ENCODE measurements at places on chromosomes 5 and 9.

- DNase-seq, result peak; percentile 79
Observed at GRCh38 chr5:132225165-132226032, 2.3 kb downstream of the P4HA2 start.

DNA sequence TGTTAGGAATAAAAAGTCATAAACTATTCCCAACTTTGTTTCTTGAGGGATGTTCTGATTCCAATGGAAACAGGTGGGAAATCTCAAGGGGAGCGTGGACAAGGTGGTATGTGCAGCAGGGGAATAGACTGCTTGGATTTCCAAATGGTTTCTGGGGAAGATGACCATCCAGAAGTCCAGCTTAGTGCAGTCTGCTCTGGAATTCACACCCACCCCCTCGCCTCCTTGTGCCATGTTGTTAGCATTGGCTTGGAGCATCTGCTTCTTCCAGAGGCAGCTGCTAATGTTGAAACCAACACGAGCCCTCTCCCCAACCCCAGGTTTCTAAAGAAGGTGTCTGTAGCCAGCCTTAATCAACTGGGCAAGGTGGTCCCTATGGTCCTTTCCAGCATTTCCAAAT is 90.9 kb downstream of the PDE6A start:
- no peak for DNase-seq

- DNase-seq, result peak; percentile 67
Observed at GRCh38 chr9:133687856-133688761, 50.0 kb downstream of the SARDH start.

GRCh38 chr5:146797658-146798057 is 80.9 kb downstream of the PPP2R2B start:
- DNase-seq, result no peak

DNA sequence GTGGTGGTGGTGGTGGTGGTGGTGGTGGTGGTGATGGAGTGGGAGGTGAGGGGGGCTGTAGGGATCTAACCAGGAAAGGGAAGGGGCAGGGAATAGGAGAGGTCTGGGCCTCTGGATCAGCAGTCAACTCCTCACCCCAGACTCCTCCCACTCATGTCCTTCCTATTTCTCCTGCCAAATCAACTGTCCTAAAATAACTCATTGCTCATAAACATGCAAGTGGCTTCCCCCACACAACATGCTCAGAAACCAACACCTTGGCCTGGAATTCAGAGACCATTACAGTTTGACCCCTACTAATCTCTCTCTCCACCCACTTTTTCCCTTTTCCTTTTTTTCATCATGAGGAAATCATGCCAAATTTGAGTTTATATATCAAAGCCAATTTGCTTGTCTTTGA is 8.4 kb upstream of the FSD1L start:
- no peak for DNase-seq

GRCh38 chr5:79878721-79879336 is 112.2 kb downstream of the MTX3 start:
- no peak for DNase-seq

- DNase-seq, result no peak
Observed at GRCh38 chr5:148962200-148962550, 100.7 kb downstream of the SH3TC2 start.

DNA sequence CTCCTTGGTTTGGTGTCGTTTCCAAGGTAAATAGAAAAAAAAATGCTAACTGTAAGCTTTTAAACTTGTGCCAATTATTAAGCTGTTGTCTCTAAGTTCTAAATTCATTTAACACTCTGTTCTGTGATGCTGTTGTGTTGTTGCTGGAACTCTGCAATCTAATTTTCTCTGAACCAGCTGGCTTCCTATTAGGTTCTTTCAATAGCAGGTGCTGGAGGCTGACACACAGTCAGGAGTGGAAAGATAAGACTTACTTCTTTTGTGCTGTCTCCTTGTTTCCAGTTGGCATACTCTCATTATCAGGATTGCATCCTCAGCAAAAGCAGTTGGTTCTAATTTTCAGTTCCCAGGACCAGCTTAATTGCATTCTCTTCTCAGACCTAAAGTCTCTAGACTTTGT is 1252.6 kb upstream of the NUDT12 start:
- no peak for DNase-seq

DNA sequence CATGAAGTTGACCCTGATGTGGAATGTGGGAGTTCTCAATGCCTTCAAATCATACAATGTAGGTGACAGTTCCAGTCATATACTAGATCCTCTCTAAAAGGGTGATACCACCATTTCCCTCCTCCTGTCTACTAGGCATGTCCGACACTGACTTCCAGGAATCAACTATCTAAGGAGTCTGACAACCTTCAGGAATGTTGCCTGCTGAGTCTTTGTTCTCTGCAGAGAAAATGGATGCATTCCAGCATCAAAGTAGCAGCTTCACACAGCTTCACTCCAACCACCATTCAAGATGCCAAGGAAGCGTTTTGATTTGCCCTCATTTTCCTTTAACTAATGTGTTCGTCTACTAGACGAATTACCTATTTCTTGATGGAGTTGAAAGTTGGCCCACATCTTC is 530.2 kb downstream of the EBF1 start:
- DNase-seq, result no peak

GRCh38 chr5:56575821-56576220 is 239.5 kb upstream of the MAP3K1 start:
- DNase-seq, result no peak

DNA sequence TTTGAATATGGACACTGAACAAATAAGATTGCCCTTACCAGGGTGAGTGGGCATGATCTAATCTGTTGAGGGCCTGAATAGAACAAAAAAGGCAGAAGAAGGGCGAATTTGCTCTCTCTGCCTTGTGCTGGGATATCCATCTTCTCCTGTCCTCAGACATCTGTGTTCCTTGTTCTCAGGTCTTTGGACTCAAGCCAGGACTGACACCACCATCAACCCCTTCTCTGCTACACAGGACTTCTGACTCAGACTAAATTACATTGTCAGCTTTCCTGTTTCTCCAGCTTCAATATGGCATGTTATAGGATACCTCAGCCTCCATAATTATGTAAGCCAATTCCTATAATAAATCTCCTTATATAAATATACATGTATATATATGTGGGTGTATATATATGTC is 40.8 kb upstream of the SLCO6A1 start:
- DNase-seq, result no peak

- DNase-seq, result no peak
Observed at GRCh38 chr9:126750941-126751725, 53.7 kb upstream of the ZBTB43 start.

GRCh38 chr5:137086342-137086741 is 412.8 kb downstream of the SPOCK1 start:
- DNase-seq, result no peak

GRCh38 chr9:24614070-24614469 is 68.4 kb upstream of the IZUMO3 start:
- no peak for DNase-seq

GRCh38 chr9:110996436-110997220 is 41.6 kb downstream of the LPAR1 start:
- DNase-seq, result no peak

DNA sequence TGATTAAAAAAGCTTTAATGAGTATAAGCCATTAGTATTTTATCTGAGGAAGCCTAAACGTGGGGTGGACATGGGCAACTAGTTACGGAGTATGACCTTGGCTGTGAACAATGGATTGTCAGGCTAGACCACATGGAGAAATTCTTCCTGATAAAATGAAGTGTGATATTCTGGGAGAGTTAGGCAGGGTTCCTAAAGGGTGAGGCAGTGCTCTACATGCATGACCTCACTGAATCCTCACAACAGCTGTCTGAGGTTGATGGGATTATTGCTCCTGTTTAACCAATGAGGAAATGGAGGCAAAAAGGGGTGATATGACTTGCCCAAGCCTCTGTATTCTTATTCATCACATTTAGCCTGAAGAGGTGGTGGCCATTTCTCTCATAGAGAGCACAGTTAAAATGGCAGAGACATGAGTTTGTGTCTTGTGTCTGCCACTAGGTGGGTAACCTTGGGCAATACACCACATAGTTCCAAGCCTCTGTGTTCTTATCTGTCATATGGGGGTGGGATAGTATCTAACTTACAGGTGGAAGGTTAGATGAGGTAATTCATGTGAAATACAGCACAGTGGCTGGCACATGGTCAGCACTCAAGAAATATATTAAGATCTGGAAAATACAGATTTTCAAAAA is 96.1 kb upstream of the NR3C1 start:
- no peak for DNase-seq

- peak; percentile 68 for DNase-seq
Observed at GRCh38 chr5:142748568-142749249, 21.5 kb upstream of the ARHGAP26 start.

- no peak for DNase-seq
Observed at GRCh38 chr5:170571875-170572852, 68.3 kb downstream of the KCNIP1 start.

DNA sequence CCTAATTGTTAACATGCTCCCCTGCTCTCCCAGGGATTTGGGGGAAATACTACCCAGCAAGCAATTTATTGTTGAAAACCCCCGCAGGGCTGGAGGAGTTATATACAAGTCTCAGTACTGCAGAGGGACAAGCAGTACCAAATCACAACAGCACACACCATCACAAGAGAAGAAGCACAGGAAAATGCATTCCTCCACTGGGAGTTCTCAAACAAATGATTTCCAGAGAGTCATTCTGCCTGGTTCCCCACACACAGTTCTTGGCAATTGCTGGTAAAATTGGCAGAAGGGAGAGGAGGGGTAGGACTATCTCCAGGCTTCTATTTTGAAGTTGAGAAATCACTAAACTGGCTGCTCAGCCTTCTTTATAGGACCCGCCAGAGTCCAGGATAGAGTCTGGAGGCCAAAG is 16.8 kb downstream of the SIL1 start:
- DNase-seq, result no peak

DNA sequence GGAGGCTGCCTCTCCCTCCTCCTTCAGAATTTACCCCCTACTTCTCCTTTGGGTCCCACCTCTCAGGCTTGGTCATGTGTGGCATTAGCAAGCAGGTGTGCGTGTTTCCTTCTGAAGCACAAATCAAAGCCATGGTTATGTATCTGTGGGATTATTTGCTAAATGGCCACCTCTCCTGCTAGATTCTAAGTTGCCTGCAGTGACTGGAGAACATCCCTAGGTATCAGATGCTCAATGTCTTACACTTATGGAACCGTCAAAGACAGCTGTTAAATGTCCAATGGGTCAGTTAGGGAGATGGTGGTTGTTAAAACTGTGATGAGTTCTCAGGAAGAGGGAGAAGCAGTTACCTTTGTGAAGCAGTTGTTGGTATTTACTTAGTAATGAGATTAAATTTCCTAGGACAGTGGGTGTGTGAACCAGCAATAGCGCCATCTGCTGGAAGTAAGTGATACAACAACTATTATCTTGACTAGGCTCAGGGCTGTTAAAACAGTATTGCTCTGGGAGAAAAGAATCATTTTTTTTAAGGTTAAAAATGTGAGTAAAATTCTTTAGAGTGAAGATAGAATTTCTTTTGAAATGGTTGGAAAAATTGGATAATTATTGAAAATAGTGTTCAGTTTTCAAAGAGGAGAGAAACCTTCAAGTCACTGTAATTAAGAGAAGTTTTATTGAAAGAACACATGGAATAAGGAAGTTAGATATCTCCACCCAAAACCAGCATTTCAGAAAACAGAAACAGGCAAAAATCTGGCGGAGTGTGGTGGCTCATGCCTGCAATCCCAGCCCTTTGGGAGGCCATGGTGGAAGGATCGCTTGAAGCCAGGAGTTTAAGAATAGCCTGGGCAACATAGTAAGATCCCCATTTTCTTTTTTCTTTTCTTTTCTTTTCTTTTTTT is 71.3 kb downstream of the TMC1 start:
- no peak for DNase-seq

GRCh38 chr9:123157221-123157620 is 111.2 kb downstream of the STRBP start:
- DNase-seq, result no peak

DNA sequence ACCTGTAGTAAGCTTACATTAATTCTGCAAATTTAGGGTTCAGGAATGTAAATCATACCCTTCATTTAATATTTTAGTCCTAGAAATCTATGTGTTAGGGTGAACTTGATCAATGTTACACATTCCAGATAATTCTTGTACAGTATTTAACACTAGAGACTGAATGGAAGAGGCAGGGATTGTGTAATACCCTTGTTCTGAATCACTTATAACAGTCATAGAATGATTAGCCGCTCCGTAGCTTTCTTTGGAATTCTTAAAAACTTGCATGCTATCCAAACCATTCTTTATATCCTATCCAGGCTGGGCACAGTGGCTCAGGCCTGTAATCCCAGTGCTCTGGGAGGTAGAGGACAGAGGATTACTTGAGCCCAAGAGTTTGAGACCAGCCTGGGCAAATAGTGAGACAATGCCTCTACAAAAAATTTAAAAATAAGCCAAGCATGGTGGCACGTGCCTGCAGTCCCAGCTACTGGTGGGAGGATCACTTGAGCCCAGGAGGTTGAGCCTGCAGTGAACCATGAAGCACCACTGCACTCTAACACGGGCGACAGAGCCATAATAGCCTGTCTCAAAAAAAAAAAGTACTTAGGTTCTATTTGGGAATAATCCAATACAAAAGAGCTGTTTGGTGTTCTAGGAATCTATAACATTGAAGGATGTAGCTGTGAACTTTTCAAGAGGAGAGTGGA is 8.3 kb downstream of the ZNF483 start:
- DNase-seq, result no peak

- DNase-seq, result peak; percentile 74
Observed at GRCh38 chr5:150428106-150428876, 15.6 kb upstream of the CD74 start.

GRCh38 chr9:116312221-116312620 is 158.6 kb downstream of the PAPPA start:
- DNase-seq, result no peak

DNA sequence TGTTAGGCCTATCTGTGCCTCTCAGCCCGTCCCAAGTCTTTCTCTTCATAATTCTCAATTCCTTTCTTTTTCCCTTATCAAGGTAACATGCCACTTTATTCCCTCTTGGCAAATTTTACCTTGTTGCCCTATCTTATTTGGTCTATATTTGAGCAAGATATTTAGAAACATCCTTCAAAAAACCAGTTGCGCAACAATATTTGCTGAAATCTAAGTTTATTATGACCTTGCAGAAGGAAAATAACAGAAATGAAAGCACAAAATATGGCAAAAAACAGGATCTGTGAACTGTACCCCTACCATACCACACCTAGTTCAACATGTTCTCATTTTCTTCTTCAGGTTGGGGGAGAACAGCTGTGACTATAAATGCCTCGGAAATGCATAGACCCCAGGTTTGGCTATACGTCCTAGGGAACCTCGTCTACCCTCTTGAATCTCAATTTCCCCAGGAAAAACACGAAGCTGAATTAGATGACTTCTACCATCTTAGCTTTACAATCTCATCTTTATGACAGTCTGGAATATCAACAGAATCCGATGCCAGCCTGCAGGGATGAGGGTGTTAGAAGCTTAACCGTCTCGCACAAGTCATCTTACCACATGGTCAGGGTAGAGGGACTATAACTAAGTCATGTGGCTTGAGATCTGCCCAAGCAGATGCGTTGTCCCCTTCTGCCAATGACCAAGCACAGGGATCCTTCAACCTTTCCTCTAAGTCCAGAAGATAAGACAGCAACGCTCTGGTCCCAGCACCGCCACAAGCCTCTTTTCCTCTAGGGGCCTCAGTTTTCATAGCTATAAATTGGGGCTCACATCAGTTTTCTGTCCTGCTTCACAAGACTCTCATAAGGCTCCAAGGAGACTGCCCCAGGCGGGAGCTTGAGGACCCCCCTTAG is 1.3 kb downstream of the LCP2 start:
- DNase-seq, result no peak

- peak; percentile 39 for DNase-seq
Observed at GRCh38 chr5:60196385-60197113, 303.0 kb upstream of the PDE4D start.

- DNase-seq, result no peak
Observed at GRCh38 chr9:121949766-121950165, 143.3 kb downstream of the TTLL11 start.

All from Right ventricle myocardium inferior (tissue), 1 donor.